ENCODE measurements at places on chromosomes 2 and 18.
A peak's percentile ranks its signal among the peaks of the same experiment; 100 is the strongest.

GRCh38 chr2:224764565-224765236 lies 48.5 kb upstream of the CCDC195 start:
- no peak for DNase-seq

DNA sequence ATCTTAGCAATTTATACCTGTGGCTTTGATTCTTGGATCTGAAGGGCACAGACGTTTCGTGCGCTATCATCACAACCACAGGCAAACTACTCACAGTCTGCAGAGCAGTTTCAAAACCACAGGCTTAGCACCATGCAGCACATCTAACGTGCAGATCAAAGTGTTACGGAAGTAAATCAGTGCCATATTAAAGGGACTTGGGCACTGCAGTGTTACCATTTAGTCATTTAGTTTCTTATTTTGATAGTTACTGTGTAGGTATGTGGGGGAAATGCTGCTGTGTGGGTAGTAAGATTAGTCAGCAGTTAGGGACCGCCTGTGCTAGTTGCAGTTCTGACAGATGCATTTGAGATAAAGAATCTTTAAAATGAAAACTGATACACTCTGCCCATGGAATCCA lies 384.0 kb downstream of the NBAS start:
- DNase-seq, result no peak

GRCh38 chr2:176639671-176640070 lies 370.4 kb downstream of the MTX2 start:
- no peak for DNase-seq

GRCh38 chr2:232634206-232635150 lies 1.1 kb downstream of the EFHD1 start:
- DNase-seq, result no peak

DNA sequence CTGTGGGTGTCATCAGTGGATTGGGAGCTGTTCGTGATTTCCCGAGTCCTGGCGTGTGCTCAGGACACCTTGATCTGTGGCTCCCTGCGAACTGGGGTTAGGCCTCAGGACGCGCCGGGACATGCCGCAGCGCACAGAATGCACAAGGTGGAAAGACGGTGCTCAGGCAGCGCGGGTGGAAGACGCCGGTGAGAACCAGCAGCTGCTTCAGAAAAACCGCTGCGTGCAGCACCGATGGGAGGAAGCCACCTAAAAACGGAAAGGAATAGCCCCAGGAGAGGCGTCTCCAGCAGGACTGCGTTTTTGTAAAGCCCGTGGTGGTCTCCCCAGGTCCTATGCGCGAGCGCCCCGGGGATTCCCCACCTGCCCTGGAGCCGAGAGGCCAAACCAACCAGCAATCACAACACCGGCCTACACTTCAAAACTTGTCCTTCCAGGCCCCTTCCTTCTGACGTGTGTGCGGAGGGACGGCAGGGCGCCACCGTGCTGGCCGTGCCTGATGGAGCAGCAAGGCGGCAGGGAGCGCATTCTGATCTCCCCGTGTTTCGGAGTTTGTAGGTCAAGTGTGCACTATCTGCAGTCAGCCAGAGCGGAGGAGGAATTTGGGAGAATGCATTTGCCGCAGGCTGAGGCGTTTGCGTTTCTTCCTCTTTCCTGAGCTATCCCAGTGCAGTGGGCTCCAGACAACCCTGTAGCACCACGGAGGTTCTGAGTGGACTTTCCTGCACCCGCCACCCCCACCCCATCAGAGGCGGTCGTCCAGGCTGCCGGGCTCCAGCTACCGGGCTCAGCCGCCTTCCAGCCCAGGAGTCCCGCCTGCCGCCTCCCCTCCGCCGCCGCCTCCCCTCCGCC lies 32.2 kb downstream of the RTP5 start:
- DNase-seq, result no peak

- DNase-seq, result no peak
These were observed 558.7 kb upstream of the LRRTM1 start for GRCh38 chr2:80863147-80863714.

GRCh38 chr2:132701810-132702209 lies 31.8 kb upstream of the LYPD1 start:
- DNase-seq, result no peak

GRCh38 chr2:160635488-160635887 lies 141.9 kb upstream of the RBMS1 start:
- peak; percentile 45 for DNase-seq
